Brain pericyte (primary cell): ENCODE measurements at places on chromosomes 6 and 20.

- DNase-seq = no peak
Measured at GRCh38 chr6:41054511-41054910, 1.5 kb downstream of the APOBEC2 start.

DNA sequence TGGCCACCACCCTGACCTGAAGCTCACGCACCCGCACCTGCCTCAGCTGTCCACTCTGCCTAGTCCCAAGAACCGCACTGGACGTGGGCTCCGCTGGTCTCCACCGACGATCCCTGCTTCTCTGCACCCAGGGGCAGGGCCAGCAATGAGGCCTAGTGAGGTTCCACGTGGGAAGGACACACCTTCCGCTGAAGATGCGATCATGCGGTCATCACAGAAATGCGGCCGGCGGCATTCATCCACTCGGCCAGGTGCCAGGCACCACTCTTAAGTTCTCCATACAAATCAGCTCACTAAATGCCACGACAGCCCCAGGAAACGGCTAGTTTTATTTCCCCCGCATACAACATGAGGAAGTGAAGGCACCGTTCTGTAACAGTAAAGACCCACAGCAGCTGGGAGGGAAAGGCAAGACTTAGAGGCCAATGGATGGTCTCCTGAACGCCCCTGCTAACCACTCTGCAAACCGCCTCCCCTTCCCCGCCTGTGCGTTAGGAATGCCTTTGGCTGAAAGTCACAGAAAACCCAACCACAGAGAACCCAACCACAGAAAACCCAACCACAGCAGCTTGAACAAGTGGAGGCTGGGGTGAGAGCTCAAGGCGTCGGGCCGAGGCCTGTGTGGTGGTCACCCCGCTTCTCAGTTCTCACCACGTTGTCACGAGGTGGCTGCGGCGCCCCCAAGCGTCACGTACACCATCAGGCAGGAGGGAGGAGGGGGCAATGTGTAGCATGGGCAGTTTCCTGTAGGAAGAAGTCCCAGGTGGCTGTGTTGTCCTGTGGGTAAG, 204.4 kb downstream of the TAF4 start:
- DNase-seq = no peak

- no peak for DNase-seq
Measured at GRCh38 chr20:49676581-49677291, 36.9 kb downstream of the B4GALT5 start.

DNA sequence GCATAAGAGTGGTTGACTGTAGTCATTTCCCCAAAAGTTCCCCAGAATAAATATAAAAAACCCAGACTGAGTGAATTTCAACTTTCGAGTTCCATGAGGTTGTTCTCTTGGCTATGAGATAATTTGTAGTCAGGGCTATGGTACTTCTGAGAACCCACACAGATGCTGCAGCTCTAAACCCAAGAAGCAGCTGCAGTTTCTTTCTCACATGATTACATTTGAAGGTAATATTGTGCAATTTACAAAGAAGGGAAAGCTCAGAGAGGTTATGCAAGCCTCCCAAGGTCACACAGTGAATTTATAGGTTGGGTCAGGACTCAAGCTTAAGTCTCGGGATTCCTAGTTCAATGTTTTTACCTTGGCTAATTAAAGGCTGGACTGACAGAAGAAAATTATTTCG, 29.7 kb upstream of the CD93 start:
- DNase-seq = no peak

- DNase-seq = no peak
Measured at GRCh38 chr6:1309366-1309765, 2.5 kb upstream of the FOXQ1 start.

GRCh38 chr6:5315881-5316280, 54.6 kb downstream of the FARS2 start:
- peak; percentile 15 for DNase-seq

DNA sequence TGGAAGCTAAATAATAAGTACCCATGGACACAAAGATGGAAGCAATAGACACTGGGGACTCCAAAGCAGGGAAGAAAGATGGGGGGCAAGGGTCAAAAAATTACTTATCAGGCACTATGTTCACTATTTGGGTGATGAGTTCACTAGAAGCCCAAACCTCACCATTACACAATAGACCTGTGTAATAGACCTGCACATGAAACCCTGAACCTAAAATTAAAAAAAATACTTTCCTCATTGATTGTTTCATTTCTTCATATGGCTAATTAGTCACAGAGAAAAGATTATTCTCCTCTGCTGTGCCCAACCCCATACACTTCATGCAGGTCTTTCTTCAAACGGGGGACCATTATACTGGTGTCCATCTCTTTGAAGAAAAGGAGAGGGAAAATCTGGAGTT, 213.0 kb upstream of the DTNBP1 start:
- no peak for DNase-seq

GRCh38 chr6:164214066-164214465, 799.5 kb downstream of the QKI start:
- no peak for DNase-seq
